ENCODE measurements at places on chromosomes 12 and 14.
A peak's percentile ranks its signal among the peaks of the same experiment; 100 is the strongest.

- DNase-seq, result no peak
Observed at GRCh38 chr12:112007945-112008344, 5.0 kb downstream of the TMEM116 start.

- peak; percentile 21 for DNase-seq
Observed at GRCh38 chr12:121443193-121443870, 43.4 kb downstream of the RNF34 start.

DNA sequence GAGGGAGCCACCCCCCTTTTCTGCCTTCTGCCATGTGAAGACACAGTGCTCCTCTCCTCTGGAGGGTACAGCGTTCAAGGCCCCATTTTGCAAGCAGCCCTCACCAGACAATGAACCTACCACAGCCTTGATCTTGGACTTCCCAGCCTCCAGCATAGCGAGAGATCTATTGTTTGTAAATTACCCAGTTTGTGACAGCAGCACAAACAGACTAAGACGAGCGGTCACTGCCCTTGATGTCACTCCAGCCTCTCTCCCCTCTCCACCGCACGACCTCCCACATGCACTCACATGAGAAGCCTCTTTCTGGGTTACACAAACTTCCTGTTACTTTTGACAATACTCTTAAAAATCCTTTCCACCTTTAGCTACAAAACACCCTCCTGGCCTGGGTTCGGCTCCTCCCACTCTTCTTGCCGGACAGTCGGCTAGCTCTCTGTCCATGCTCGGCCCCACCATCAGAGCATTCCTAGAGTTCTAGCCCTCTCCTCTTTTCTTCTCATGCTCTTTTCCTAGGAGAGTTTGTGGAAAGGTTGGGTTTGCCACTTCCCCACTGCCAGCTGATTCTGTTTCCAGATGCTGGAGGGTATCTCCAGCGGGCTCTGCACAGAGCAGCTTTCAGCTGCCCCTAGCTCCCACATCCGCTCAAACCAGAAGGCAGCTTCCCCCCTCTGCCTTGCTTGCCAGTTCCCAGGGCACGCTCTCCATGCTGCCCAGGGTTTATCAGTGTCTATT is 124.3 kb downstream of the FOXN3 start:
- DNase-seq, result no peak

DNA sequence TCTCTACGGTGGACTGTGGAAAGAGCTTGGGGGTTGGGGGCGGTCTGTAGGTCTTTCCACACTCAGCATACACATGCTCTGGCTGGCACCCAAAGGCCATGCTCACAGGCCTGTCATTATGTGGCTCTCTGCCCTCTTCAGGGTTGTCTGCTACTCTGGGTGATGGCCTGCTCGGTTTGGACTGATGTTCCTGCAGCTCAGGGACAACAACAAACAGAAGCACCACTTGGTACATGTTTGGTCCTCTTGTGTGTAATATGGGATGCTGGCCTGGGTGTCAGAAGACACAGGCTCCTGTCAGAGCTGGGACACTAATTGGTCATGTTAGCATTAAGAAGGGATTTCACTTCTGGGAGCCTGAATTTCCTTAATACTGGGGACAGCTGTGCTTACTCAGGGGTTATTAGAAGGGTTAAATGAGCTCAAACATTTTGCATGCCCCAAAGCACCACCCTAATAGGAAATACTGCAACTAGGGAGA is 32.7 kb upstream of the SELPLG start:
- DNase-seq, result no peak

- DNase-seq, result no peak
Observed at GRCh38 chr14:53333809-53334208, 180.7 kb upstream of the DDHD1 start.

DNA sequence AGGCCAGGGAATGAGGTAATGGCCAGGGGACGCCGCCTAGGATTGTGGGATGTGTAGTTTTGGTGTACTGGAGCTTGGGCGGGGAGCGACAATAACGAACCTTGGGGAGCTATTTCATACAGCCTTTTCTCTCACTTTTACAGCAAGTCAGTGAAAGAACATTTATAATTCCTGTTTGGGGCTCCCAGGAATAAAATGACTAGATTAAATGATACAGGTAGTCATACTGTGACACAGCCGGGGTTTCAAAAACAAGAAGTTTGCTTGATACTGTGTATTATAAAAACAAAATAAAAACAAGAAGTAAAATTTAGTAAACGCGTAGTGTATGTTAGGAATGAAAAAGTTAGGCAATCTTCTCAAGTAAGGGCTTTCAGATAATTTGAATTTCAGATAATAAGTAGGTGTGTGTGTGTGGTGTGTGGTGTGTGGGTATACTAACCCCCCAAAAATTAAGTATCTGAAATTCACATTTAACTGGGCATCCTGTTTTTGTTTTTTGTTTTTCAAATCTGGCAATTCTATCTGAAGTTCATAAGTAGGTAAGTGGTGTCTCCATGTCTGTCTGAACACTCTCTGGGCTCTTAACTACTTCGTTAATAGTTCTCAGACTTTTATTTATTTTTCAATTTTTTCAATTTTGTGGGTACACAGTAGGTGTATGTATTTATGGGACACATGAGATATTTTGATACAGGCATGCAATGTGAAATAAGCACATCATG is 458 bp upstream of the DCTN2 start:
- no peak for DNase-seq

GRCh38 chr12:102669056-102669455 is 188.7 kb upstream of the IGF1 start:
- no peak for DNase-seq

GRCh38 chr12:109927622-109928021 is 27.5 kb downstream of the TCHP start:
- no peak for DNase-seq

DNA sequence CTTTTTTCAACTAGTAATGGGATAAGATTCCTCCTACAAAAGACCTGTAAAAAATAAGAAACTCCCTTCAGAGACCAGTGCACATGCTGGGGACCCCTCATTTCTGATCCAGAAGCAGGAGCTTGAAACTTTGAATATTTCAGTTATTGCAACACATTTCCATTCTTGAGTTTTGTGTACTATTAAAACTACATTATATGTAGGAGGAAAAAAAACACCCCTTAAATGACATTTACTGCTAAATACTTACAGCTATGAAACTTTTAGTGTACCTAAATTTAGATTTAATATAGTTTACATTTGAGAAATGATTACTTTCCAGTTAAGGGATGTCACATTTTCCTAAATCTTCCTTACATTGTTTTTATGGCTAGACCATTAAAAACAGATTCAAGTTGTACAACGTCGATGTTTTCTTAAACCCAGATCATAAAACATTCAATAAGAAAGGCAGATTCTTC is 4.1 kb downstream of the LRIG3 start:
- DNase-seq, result no peak

DNA sequence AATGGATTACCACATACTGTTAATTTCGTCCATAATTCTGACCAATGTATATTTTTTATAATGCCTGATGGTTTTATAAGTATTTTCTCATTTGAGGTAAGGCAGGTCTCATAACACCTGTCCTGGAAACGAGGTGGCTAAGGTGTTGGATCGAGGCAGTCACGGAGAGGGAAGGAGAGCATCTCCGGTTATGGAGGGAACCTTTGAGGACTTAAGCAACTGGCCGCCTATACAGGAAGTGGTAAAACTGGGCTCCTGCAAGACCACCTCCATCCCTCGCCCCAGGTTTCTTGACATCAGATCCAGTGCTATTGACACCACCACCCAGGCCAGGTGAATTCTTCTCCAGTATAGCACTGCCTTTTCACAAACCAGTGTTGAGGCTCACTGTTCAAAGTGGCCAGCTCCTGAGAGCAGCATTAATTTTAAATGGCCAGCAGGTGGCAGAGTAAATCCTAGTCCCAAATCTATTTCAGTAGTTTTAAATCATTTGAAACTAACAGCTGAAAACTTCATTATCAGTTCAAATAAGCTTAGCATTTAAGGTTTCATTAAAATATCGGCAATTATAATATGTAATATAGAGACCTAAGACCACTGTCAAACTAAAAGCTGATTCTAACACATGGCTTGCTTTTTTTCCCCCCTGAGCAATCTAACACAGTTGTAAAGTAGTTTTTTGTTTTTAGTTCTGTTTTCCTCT is 100.8 kb downstream of the PPM1A start:
- no peak for DNase-seq

DNA sequence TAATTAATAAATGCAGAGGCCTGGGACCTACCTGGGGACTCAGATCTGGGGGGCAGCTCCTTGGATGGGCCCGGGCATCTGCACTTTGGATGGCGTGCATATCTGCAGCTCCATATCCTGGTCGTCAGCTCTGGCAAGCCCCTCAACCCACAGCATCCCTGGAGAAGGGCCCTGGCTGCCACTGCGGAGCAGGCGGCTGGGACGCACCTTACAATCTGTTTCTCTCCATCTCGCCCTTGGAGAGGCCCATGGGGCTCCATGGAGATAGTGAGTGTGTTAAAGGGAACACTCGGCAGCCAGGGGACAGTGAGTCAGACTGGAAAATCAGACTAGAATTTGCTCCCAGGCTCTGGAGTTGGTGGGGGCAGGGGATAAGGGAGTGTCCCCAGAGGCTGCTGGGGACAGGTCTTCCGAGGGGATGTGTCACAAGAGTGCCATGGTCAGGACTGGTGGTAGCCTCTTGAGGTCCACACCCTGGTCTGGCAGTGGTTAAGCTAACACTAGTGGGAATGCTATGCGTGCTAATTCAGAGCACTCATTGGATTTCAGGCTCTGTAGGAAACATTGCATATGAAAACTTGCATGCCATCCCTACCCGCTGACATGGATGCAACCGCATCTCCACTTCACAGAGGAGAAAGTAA is 21.5 kb downstream of the RFLNA start:
- no peak for DNase-seq

GRCh38 chr14:100796946-100797345 is 29.0 kb upstream of the MEG3 start:
- DNase-seq, result no peak

- DNase-seq, result no peak
Observed at GRCh38 chr12:98544751-98545150, 29.4 kb downstream of the TMPO start.

- DNase-seq, result no peak
Observed at GRCh38 chr12:23921099-23921856, 28.2 kb downstream of the SOX5 start.

GRCh38 chr14:32472512-32473463 is 143.7 kb downstream of the AKAP6 start:
- no peak for DNase-seq

- no peak for DNase-seq
Observed at GRCh38 chr12:122749569-122750332, 2.9 kb upstream of the DENR start.

GRCh38 chr12:29517264-29517663 is 19.8 kb upstream of the OVCH1 start:
- DNase-seq, result no peak

- no peak for DNase-seq
Observed at GRCh38 chr12:91307957-91308670, 125.5 kb upstream of the DCN start.

DNA sequence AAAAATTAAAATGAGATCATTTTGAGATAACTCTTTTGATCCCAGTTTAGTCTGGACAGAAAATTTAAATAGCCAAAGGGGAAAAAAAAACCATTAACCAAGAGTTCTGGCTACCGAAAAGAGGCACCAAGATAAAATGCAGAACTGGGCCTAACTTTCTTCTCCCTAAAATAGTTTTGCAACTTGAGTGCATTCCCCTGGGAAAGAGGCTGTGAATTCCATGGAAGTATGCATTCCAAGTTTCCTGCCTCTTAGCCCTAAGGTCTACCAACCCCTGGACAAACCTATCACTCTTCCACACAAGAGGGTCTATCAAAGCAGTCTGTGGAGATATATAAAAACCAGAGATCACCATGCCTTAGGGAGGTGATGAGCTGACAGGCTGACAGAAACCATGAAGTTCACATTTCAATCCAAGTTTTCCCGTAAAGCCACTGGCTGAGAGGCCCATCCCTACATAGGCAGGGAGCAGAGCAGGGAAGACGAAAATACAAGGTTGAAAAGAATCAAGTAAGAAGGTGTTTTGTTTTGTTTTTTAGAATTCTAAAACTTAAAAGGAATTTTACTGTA is 33.8 kb downstream of the DCP1B start:
- no peak for DNase-seq

DNA sequence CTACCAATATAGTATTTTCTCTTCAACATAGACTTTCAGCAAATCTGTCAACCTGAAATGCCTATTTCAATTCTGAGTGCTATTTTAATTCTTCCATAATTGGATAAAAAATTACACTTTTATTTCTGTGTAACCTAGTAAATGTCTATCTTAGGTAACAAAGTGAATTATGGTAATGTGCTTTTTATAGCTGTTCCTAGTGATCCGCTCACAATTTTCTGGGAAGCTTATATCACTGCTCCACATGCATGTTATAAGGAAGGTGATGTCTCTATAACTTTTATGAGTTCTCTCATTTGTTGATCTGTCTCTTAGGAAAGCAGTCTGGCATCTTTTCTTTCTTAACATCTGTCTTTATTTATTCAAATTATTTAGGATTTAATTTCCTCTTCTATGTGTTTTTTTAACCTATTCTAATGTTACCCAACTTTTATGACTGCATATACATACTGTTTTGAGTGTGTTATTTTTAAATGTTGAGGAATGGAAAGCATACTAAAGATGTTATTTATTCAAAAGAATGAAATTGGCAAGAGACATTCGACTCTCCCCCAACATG is 777.1 kb upstream of the MDGA2 start:
- DNase-seq, result no peak

DNA sequence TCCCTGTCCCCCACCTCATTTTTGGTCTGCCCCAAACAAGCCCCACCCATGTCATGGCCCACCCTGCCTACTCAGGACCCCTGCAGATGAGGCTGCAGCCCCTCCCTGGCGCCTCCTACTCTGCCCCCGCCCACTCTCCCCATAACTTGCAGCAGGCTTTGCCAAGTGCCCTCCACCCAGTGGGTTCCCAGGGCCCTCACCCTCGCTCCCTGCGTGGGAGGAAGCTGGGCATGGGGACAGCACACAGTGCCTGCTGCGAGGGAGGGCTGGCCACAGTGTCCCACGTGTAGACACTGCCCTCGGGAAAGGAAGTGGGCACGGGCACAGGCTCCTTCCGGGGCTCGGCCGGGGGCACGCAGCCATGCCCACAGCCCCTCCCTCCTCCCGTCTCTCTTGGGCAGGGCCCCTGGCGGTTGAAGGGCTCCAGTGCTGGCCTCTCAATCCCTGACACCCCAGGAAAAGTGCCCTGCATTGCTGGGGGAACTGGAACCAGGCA is 9.4 kb downstream of the AKT1 start:
- no peak for DNase-seq

DNA sequence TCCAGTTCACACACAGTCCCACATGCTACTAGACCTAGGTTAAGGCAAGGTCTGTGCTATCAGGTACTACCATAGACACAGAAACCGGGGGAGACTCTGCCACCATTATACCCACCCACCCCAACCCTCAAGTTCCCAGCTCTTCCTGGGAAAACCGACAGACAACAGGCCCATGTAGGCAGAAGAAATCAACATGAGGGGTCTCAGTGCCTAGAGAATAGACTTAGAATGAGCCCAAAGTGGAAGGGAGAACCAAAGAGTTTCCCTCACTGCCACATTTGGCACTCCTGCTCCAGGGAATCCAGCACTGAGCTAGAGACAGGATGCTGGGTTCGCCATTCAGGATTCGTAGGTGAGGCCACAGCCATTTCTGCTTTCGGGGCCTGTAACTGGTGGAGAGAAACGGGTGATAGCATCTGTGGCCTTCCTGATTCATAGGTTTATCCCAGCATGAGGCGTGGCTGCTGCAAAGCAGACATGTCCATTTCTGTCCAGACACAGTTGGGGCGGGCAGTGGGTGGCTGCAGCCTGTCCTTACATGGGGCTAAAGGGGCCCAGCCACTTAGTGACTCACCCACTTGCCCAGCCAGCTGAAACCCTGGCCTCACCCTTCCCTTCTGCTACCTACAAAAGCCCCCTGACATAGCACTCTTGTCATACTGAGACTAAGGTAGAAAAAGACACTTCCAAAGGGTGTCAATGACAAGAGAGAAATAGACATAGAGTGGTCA is 69.4 kb downstream of the IRF2BPL start:
- DNase-seq, result no peak

Data from activated CD4-positive, CD25-positive, alpha-beta regulatory T cell treated with anti-CD3 and anti-CD28 coated beads, Interleukin-2, amount 50 U/mL, for 16 hours (primary cell).